NB4 (cell line): ENCODE measurements at places on chromosomes 12 and 14.

- DNase-seq = no peak
Observed at GRCh38 chr14:44959538-44959937, 2.2 kb downstream of the KLHL28 start.

DNA sequence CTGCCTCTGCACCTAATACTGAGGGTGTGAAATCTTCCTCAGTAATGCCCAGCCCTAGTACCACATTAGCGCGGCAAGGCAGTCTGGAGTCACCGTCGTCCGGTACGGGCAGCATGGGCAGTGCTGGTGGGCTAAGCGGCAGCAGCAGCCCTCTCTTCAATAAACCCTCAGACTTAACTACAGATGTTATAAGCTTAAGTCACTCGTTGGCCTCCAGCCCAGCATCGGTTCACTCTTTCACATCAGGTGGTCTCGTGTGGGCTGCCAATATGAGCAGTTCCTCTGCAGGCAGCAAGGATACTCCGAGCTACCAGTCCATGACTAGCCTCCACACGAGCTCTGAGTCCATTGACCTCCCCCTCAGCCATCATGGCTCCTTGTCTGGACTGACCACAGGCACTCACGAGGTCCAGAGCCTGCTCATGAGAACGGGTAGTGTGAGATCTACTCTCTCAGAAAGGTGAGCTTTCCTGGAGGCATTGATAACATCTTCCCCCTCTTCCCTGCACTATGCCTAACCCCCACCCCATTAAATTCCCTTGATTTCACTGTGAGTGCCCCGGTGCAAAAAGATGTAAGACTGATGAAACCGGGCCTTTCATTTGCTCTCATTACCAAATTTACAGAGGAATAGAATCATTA lies 291.4 kb downstream of the NAV3 start:
- DNase-seq = no peak

- no peak for DNase-seq
Observed at GRCh38 chr12:19456176-19456575, 16.9 kb downstream of the AEBP2 start.

- peak; percentile 14 for DNase-seq
Observed at GRCh38 chr12:41190338-41190737, 2.2 kb downstream of the PDZRN4 start.

GRCh38 chr14:85409481-85410210 lies 120.3 kb upstream of the FLRT2 start:
- DNase-seq = no peak

DNA sequence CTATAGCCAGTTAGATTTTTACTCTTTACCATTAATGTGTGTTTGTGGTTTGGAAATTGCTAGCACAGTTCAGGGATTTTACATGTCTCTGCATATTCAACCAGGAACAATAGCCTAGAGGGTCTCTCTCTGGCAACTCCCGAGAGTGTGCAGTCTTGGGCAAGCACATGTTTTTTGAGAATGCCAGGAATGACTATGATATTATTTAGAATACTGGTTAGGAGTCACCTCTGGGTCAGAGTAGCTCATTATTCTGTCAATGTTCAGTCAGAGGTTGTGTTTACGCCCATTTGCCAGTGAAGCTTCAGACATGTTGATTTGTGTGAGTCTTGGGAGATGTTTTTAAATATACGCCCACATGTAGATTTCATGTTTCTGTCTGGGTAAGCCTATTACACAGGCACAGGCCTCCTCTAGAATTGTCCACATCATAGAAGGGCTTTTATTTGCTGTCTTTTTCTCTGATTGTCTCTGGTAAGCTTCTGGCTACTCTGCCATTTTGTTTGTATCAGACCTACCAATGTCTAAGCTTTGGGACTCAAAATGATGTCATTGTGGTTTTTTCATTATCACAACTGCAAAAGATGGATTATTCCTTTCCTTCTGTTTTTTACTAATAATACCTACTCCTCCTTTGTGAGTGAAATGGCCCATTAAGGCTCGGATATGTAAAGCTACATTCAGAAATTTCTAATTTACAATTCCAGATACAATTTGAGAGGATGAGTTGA lies 203.1 kb upstream of the PPFIA2 start:
- DNase-seq = no peak
